ENCODE measurements at places on chromosomes 11 and 22.

GRCh38 chr11:4436411-4436810 is 12.7 kb upstream of the OR52K2 start:
- no peak for DNase-seq

DNA sequence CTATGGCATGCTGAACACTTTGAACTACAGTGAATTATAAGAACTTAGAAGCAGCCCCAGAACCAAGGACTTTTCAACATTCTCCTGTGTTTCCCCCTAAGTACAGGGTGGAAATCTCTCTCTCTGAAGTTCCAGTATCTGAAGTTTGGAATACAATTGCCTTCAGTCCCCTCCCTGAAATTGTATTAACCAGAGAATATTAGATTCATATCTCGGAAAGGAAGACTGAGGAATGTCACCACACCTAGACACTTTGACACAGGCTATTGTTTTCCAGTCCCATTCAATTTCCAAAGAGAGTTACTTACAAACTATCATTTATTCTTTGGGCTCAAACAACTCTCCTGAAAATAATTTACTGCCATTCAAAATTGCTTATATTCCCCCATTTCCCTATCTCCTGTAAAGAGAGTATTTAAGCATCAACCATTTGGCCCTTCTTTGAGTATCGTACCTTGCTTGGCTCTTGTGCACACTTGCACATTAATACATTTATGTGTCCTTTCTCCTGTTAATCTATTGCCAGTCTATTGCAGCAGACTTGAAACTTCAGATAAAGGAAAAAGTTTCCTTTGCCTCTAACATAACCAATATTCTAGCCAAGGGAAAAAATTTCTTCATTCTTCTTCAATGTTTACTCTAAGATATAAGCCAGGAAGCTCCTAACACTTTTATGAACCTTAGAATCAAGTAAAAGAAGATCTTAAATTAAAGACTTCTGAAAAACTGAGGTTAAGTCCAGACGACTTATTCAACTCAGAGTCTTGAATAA is 402.4 kb upstream of the DDI1 start:
- DNase-seq: no peak

- DNase-seq: no peak
Measured at GRCh38 chr11:3226846-3227567, 5.2 kb downstream of the MRGPRE start.

GRCh38 chr22:35463231-35463933 is 63.4 kb downstream of the MCM5 start:
- DNase-seq: no peak

DNA sequence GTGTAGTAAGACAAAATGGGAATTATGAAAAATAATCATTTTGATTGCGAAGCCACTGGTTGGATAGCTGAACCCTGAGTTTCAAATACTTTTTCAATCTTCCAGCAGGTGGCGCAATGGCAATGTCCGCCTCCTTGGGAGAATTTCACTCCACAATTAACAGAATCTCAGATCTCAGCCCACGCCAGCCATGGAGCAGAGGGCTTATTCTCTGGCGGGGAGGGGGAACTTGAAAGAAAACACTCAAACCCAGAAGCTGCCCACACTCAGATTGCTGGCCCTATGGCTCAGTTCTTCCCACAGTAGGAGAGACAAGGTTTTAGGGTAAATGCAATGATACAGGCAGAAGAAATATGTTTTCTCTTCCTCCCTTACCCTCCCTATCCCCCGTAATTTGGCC is 38.7 kb upstream of the RCN1 start:
- peak; percentile 9 for DNase-seq

DNA sequence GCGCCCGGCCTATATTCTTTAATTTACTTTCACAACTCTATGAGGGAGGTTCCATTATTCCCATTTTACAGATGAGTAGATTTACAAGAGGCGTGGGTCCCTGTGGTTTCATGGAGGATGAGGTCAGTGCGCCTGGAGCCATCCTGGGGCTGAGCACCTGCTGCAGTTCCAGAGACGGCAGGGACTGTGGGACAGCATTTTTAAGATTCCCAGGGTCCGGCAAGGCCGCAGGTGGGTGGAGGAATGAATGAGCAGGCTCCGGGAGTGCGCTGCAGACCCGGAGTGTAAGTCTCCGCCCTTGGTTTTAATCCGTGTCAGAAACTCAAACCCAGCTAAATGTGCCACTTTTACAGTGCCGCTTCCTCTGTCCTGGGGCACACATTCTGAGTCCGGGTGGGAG is 4.1 kb upstream of the CHRM1 start:
- DNase-seq: no peak

DNA sequence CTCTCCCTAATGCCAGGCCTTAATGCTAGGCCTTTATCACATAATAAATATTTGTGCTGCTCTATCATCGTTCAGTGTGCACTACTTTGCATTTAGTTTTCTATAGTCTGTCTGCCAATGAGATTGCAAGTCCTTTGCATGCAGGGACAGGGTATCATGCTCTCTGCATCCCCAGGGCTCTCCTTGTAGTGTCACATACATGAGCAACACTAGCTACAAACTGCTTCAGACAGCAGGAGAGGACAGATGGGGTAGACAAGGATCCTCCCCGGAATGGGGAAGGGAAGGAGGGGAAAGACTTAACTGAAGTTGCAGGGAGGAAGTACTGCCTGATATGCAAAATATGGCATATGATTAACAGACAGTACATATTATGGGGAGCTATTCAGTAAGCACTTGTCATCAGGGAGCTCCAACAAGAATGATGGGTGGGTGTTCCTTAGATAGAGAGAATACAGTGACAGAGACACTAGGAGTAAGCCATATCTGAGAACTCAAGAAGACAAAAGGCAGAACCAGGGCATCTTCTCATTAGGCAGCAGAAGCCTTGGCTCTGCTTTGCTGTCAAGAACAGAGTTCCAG is 42.8 kb downstream of the ZNF202 start:
- no peak for DNase-seq

DNA sequence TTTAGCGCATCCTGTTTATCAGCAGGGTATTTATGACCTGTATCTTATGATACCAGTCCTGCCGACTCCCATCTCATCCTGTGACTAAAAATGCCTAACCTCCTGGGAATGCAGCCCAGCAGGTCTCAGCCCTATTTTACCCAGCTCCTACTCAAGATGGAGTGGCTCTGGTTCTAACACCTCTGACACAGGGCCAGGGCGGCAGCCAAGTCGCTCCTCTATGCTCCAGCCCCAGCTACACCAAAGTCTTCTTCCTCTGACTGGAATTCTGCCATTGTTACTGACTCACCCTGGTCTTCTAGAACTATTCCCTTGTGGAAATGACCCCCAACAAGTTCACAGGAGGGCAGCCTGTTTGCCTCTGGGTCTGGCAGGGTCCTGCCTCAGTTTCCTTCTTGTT is 7.9 kb upstream of the C1QTNF6 start:
- DNase-seq: no peak

- DNase-seq: no peak
Measured at GRCh38 chr11:97786961-97787360, 1233.8 kb upstream of the CNTN5 start.
